Uterus (tissue), 4 donors: ENCODE measurements at places on chromosomes 16 and 17.
A peak's percentile ranks its signal among the peaks of the same experiment; 100 is the strongest.

GRCh38 chr17:17694169-17695081, 13.2 kb downstream of the RAI1 start:
- DNase-seq, result peak; percentile 85

DNA sequence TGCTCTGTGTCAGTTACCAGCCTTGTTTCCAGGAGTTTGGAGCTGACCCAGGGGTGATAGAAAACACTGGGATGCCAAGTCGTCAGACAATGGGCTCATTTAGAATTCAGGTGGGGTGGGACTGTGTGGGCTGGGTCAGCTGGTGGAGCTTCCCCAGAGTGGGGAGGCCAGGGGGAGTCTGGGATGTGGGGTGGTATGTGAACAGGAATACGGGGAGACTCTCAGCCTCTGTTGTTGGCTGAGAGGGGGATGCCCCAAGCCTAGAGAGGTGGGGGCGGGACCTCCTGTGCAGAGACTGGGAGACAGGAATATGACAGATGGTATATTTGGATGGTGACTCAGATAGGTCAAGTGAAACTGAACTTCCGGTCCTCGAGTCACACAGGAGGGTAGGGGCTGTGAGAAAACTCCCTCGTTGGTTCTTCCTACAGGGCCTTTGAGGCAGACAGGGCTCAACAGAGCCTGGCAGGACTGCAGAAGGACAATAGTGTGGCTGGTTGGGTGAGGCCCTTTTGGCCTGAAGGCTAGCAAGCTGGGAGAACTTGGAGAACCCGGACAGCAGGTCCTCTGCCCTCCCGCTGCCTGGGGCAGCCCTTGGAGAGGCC, 23.7 kb downstream of the CDH1 start:
- no peak for DNase-seq

GRCh38 chr16:25093208-25094061, 18.1 kb upstream of the LCMT1 start:
- no peak for DNase-seq

- no peak for DNase-seq
These were observed 148.1 kb downstream of the SALL1 start for GRCh38 chr16:51002881-51003490.

DNA sequence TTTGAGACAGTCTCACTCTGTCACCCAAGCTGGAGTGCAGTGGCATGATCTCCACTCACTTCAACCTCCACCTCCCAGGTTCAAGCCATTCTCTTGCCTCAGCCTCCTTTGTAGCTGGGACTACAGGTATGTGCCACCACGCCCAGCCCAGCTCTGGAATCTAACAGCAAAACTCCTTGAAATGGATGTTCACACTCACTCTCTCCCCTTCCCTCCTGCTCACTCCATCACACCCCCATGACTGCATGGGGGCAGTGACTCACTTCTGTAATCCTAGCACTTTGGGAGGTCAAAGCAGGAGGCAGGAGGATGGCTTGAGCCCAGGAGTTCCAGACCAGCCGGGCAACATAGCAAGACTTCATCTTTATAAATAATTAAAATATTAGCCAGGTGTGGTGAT, 11.1 kb upstream of the TFAP4 start:
- no peak for DNase-seq

DNA sequence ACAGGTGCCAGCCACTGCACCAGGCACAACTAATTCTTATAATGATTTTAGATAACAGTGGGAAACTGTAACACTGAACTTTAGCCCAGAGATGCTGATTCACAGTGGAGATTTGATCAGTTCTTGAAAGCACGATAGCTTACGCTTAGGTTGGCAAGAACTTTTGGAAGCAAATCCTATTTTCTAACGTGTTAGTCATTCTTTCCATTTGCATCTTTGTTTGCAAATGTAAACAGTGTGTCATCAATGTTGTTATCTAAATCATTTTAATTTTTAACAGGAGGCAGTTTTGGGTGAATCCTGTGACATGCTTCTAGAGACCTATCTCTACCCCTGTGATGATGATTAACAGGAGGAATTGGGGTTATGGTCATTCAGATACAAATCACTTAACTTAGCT, 35.7 kb upstream of the GNA13 start:
- no peak for DNase-seq

- DNase-seq, result no peak
These were observed 43.9 kb downstream of the NKD1 start for GRCh38 chr16:50591800-50592771.

DNA sequence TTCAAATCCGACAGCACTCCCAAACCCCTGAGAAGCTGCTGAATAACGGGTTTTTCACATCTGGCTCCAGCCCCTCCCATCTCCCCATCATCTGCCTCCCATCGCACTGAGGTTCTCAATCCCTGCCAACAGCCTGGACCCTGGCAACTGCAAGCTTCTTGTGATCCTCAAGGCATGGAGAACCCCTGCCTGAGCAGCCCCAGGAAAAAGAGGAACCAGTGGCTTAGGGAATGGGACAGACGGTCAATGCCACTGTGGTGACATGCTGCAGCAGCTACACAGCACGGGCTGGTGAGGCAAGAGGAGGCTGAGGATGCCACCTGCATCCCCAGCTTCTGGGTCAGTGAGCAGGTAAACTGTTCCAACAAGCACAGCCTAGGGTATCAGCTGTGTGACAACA, 3.3 kb upstream of the MBTPS1 start:
- DNase-seq, result no peak

DNA sequence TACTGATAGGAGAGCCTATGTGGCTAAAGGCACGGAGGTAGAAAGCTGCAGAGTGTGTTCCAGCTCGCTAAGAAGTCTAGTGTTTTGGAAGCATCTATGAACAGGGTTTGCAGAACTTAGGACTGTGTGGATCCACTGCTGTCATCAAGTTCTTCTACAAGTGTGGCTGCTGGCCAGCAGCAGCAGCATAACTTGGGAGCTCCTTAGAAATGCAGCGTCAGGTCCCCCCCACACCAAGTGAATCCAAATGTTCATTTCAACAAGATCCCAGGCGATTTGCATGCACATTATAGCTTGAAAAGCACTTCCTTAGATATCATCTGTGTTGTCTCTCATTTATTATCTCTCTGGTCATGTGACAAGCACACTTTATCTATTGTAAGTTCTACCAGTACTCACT, 131.9 kb upstream of the SHISA6 start:
- no peak for DNase-seq

GRCh38 chr17:11545696-11546095, 52.6 kb upstream of the DNAH9 start:
- no peak for DNase-seq

- DNase-seq, result peak; percentile 47
These were observed 606 bp downstream of the THAP11 start for GRCh38 chr16:67842509-67843342.

DNA sequence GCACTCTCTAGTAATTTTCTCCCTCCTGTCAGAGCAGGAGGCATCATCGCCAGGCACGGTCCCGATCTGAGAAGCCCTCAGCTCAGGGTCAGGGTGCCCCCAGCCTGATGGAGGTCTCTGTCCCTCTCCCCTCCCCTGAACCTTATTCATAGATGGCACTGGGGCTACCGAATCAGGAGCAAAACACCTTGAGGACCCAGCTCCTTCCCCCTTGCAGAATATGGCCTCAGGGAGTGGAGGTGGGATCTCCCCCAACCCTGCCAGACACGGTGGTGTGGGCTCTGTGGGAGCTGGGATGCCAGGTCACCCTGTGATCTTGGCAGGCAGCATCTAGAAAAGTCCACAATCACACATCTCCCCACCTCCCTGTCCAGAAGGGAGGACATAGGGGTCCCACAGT, 2.5 kb downstream of the CPNE2 start:
- DNase-seq, result no peak

DNA sequence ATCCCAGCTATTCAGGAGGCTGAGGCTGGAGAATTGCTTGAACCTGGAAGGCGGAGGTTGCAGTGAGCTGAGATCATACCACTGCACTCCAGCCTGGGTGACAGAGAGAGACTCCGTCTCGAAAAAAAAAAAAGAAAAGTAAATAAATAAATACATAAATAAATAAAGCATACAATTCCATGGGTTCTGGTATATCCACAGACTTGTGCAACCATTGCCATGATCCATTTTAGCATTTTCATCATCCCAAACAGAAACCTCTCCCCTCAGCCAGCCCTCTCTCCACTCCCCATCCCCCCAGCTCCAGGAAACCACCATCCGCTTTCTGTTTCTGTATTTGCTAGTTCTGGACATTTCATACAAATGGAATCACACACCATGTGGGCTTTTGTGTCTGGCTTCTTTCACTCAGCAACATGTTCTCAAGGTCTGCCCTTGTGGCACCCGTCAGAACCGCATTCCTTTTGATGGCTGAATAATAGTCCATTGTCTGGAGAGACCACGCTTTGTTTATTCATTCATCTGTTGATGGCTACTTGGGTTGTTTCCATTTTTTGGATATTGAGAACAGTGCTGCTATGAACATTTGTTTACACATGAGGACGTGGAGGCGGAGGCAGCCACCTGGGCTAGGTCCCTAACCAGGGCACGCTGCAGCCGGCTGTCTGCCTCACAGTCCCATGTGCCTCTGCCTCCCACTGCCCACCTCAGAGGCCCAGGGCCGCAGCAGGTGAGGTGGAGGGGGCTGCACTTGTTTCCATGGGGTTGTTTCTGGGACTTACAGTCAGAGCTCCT, 76.2 kb downstream of the NT5M start:
- no peak for DNase-seq
